ENCODE measurements at places on chromosomes 11 and 22.

DNA sequence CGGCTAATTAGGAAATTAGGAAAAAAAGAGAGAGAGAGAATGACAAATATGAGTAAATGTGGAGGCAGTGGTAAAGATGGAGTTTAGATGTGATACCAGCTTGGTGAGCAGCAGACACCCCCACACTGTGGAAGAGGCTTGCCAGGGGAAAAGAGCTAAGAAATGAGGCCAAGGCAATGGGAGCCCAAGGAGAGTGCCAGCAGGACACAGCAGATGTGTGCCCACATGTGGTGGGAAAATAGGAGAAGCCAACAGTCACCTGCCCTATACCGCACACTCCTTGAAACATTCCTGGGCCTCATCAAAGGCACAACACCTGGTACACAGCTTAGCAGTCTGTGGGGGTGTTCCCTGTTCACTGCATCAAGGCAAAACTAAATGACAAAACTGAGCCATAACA, 104.9 kb downstream of the FAM76B start:
- DNase-seq: no peak

GRCh38 chr22:46640293-46641055, 20.3 kb downstream of the GRAMD4 start:
- no peak for DNase-seq

DNA sequence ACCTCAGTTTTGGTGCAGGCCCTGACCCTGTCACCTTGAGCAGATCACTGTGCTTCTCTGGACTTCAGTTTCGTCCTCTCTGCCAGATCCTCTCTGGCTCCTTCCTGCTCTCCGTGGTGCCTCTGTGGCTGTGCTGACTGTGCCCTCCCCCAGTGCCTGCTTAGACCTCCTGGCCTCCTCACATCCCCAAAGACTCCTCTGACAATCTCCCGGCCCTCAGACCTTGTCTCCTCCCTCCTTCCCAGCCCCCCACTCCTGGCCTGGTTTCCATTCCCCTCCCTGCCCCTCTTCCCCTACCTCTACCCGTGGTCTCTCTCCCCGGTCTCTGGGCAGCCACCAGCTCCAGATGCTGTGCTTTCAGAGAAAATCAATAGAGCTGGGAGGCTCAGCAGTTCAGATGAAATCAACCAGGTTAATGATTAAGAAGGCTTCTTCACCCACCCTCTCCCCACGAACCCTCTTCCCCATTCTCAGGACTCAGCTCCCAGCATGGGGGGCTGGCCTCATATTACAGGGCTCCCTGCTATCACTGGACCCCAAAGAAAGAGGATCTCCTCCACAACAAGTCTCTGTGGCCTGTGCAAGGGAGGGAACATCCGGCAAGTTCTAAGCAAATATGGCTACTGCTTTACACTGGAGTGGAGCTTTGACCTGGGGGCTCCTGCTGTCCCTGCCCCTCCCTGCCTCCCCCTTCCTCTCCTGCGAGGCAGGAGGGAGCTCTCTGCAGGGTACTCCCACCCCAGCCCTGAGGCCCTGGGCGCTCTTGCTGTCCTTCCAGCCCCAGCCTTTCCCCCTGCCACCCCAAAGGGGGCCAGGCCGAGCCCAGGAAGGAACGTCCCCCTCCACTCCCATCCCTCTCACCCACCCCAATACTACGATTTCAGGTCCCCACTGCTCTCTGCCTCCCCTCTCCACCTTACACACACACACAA, 8.5 kb downstream of the BACE1-AS start:
- no peak for DNase-seq

DNA sequence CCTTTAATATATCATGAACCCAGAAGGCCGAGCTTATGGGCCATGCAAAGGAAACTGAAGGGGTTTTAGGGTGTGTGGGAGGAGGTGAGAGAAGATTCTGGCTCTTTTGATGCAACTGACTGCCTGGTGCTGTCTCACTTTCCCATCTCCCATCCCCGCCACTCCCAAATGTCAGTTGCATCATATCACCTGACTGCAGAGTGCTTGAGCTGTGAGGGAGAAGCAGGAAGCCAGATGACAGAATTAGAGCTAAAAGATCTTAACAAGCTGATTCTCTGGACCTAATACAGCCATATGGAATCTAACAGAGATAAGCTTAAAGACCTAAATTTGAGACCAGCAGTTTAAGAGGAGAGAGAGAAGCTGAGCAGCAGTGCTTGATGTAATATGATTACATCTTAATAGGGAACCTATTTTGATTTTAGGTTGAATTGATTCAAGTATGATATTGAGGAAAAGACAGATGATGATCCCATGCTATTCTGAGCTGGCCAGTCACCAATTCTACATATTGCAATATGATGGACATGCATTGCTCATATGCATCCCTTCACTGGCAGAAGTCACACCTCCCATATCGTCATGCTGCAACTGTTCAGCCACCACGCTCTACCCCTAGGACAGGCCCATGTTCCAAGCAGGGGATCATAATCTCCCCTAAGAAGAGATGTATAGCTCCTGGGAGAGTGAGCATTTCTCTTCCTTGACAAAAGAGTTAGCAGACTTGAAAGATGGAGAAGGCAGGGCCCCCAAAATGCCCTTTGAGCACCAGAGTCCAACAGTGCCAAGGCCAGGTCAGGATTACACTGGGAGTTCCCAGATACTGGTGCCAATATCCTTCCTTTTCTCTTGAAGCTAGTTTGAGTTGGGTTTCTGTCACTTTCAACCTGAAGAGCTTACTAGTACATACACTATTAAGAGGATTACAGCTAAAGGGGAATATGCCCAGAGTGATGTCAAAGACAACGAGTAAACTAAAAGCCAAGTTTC, 44.9 kb downstream of the PLEKHA7 start:
- no peak for DNase-seq

DNA sequence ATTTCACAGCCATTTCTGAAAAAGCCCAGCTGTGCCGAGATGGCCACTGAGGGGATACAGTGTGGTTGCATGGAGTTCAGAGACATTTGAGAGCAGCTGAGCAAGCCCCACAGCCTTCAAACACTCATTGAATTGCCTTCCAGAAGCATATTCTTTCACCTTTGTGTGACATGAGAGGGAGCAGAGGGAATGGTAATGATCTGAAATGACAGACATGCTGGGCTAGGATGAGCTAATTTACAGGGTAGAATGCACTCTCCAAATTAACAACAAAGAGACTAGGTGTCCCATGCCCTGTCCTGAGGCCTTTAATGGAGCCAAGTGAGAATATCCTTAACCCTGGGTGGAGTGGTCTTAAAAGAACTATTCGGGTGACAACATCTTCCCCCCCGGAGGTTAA, 585.4 kb downstream of the NELL1 start:
- DNase-seq: no peak
